ENCODE measurements at places on chromosomes 16 and 17.
A peak's percentile ranks its signal among the peaks of the same experiment; 100 is the strongest.

DNA sequence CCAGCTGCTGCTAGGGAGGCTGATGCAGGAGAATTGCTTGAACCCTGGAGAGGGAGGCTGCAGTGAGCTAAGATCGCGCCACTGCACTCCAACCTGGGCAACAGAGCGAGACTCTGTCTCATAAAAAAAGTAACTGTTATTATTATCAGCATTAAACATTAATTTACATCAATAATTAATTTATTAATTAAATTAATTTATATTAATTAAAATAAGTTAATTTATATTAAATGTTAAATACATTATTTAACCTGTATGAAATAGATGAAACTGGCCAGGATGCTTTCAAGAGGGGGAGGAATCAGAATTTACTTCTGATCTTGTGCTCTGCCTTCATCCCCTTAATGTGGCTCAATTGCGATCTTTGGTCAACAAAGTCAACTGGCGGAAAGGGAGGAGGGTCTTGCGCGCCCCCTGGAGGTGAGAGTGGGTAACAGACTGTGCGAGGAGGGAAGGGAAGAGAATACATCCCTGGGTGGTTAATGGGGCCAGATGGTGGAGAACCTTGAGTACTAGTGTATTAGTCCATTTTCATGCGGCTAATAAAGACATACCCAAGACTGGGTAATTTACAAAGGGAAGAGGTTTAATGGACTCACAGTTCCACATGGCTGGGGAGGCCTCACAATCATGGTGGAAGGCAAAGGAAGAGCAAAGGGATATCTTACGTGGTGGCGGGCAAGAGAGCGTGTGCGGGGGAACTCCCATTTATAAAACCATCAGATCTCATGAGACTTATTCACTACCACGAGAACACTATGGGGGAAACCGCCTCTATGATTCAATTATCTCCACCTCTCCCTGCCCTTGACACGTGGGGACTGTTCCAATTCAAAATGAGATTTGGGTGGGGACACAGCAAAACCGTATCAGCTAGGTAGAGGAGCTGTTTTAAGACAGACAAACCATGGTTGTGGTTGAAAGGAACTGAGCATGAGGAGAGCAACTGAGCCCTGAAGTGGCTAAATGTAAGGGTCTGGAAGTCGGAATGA, 15.7 kb upstream of the CPPED1 start:
- peak; percentile 27 for DNase-seq

DNA sequence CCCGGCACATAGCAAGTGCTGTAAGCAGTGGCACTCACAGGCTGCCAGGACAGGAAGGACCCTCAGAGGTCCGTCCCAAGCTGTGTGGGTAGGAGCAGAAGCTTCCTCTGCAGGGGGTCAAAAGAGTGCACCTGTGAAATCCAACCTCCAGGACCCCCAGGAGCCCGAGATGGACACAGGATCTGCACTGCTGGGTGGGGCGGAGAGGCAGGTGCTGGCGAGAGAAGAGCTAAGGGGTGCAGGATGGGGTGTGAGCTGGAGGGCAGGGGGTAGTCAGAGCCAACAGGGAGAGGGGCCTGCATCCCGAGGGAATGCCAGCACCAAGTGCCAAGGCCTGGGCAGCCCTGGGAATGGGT, 650 bp upstream of the AANAT start:
- DNase-seq: no peak

DNA sequence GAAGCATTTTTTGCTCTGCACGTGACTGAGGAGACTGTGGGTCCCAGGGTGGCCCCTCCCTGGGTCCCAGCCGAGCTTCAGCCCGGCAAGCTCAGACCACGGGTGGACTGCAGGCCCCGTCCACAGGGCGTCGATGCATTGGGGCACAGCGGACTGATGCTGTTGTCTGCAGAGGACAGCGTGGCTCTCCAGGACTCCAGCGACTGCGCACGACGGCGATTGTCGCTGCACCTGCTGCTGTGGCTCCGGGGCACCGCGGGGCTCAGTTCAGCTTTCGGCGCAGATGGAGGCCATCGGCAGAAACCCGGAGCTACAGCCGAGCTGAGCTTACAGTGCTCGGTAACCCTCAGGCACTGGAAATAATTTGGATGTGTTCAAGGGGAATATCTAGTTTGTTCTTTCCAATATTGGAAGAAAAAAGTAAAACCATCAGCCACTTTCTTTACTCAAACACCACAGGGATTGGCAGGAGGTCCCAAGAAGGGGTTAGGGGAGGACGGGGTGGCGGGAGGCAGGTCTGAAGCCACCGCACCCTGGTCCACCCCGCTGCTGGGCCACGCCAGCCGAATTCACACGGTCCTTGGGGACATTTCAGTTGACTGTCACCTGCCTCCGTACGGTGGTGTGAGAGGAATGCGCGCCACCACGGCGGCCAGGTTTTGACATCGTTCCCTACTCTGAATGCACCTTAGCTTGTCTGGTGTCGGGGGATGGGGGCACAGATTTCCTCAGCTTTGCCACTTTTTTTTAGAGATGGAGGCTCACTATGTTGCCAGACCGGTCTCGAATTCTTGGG, 88.7 kb upstream of the RPH3AL start:
- no peak for DNase-seq

DNA sequence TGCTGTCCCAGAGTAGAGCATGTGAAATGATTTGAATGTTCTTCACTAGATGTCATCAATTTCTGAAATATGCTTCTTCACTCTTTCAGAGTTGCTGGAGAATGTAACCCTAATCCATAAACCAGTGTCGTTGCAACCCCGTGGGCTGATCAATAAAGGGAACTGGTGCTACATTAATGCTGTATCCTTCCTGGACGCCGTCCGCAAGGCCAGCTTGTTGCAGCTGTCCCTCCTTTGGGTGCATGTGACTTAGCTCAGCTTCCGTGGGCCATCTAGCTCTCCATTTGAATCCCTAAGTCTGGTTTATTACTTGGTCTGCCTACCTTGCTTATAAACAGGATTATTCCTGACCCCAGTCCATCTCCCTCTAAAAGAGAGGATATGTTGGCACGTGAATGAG, 58.8 kb downstream of the USP10 start:
- no peak for DNase-seq

GRCh38 chr16:12917653-12918052, 16.3 kb downstream of the SHISA9 start:
- DNase-seq: no peak

GRCh38 chr17:72421128-72422092, 300.6 kb downstream of the SOX9 start:
- no peak for DNase-seq

DNA sequence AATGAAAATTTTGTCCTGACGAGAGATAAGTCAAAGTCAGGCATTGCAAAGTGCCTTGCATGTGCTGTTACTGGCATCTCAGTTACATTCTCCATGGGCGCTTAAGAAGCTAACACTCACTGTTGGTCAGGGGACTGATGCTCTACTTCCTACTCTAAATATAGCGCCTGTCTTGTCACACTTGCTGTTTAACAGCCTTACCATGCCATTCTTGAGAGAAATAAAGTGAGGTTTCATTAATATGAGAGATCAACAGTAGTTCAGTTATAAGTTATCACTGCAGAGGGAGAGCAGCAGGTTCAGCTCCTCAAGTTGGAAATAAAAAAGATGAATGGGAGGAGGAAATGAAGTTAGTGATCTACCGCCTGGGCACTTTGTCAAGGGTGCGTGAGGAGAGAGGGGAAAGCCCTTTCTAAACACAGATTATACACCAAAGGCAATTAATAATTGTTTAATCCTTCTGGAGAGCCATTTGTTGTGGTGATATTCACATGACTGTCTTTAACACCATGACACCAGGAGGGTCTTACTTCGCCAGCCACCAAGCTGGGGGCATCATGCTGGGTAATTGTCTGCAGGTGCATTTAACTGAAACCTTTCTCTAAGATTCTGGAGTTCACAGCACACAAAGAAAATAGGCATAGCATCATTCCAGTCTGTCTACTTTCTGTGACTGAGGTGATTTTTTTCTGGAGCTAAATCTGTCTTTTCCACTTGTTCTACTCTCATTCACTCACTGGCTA, 568.7 kb upstream of the HSBP1 start:
- DNase-seq: no peak

DNA sequence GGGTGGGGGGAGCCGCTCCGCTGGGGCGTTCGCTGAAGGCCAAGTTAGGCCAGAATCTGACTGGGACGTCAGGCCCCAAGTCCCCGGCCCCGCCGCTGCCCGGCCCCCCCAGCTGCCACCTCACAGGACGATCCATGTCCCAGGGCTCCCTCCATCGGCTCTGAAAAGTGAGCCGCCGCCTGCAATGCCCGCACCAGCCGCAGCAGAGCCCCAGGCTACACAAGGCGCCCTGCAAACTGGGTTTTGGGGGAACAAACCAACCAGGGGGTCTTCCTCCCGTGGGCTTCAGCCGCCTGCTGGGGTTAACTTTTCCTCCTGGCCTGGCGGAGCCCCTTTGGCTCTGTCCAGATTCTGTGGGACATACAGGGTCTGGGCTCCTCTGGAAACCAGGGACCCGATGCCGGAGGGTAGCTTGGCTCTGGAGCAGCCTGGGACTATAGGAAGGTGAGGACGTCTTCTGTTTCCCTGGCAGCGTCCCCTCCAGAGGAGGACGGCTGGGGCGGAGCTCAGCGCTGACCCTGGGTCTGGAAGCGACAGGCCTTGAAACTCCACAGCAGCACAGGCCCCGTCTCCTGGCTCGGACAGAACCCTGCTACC, 835 bp downstream of the NME4 start:
- DNase-seq: peak; percentile 36

- DNase-seq: no peak
Measured at GRCh38 chr17:77690271-77691161, 268.0 kb upstream of the TNRC6C start.

DNA sequence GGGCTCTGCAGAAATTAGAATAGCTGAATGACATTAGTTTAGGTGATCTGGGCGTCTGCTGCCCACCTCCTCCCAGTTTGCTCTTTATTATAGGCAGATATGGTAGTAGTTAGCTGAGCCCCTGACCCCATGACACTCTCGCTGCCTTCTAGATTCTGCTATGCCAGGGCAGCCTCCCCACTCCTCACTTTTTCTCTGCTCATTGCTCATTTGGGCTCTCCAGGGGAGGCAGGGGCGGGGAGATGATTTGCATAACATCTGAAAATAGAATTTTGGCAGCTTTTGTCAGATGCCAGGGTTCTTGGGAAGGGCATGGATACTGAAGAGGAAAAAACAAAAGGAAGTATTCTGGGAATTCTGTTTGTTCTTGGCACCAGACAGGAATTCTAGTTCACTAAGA, 78.0 kb upstream of the GAS7 start:
- no peak for DNase-seq

- DNase-seq: no peak
Measured at GRCh38 chr17:75507733-75508719, 7.3 kb downstream of the CASKIN2 start.

DNA sequence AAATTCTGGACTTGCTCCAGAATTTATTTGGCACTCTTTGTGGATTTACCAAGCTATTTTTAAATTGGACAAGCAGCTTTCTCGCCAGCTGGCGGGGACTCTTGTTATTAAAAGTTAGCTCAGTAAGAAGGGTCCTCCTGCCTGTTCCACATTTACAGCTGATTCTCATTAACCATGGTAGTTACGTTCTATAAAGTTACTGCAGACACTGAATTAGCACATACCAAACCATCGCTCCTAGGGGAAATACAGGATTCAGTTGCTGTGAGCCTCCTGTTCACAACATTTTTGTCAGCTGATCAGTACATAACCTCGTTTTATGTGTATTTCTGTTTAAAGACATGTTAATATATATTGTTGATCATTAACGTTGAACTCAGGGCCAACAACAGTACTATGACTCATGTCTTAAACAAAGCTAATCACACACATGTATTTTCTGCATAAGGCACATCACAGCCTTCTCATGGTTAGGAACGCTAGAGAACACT, 4.2 kb downstream of the LDAF1 start:
- no peak for DNase-seq

DNA sequence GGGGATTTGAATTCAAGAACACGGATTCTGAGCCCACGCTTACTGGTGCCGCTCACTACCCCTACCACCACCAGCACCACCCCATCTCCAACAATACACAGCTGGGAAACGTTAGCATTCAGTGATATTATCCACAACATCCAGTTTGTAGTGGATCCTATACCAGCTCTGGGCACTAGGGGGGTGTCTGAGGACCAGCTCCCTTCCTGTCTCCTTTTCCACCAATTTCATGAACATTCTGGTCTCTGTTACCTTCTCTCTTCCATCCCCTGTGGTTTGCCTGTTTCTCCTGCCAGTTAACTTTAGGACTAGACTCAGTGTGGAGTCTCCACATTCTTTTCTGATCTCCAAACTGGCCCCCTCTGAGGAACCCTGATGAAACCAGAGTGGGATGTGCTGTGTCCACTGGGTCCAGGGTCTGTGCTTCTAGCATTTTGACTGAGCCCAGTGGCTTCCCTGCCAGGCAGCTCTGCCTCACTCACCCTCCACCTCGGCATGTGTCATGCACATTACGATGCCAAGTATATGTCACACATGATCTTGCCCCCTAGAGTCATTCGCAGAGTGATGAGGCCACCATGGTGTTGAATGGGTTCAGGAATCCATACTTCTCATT, 187.0 kb upstream of the CDH13 start:
- DNase-seq: no peak

GRCh38 chr17:45783593-45784292, 377 bp upstream of the CRHR1 start:
- no peak for DNase-seq

GRCh38 chr16:74942977-74943918, 41.7 kb downstream of the WDR59 start:
- no peak for DNase-seq

DNA sequence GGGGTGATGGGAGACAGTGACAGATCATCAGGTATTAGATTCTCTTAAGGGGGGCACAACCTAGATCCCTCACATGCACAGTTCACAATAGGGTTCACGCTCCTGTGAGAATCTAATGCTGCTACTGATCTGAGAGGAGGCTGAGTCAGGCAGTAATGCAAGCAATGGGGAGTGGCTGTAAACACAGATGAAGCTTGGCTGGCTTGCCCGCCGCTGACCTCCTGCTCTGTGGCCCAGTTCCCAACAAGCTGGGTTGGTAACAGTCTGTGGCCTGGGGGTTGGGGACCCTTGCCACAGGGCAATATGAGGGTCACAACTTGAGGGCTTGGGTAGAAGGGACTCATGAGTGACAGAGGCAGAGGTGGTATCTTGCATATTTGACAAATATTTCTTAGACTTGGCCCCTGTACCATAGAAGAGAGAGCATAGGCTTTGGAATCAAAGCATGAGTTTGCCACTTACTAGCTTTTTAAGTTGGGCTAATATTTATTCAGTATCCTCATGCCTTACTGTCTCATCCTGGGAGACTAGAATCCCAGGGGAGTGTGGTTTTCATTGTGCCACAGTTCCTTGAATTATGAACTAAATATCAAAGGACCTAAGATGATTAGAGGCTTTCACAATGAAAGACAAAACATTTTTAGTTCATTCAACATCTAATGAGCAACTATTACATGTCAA, 133.4 kb downstream of the SPACA3 start:
- DNase-seq: no peak

DNA sequence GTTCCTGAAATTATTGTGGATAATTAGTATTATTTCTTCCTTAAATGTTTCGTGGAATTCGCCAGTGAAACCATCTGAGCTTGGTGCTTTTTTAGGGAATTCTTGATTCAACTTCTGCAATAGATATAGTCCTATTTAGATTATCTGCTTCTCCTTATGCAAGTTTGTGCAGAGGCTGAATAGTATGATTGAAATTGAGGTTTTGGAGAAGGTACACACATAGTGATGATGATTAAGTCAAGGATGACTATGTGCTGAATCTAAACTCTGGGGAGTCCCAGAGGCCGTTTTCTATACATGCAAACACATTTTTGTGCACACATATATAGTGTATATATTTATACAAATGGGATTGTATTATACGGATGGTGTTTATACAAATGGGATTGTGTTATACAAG, 5.2 kb upstream of the MYH4 start:
- no peak for DNase-seq

GRCh38 chr17:77237232-77238008, 96.7 kb downstream of the SEC14L1 start:
- no peak for DNase-seq
